NCI-H524 (cell line): ENCODE measurements at places on chromosomes 2 and 18.

- DNase-seq = peak; percentile 66
Measured at GRCh38 chr2:84894758-84895520, 10.5 kb upstream of the TMSB10 start.

DNA sequence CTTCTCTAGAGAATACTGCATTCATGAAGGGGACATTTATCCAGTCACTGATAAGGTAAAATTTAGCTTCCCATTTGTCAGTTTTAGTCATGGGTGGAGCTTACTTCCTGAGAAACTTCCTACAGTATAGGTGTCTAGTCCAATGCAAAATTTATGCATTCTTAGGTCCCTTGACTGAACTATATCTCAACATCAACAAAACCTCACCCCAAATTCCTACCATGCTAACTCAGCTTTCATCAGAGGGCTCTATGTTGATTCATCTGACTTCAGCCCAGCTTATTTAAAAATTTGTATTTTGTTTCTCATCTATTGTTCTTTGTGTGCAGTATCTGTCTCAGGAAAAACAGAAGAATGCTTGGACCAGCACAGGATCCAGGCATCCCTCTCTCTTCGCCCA lies 296.4 kb upstream of the ACVR2A start:
- no peak for DNase-seq

GRCh38 chr18:42707080-42707479 lies 408.4 kb downstream of the RIT2 start:
- DNase-seq = peak; percentile 26

- DNase-seq = peak; percentile 25
Measured at GRCh38 chr2:239399921-239400595, 762 bp downstream of the HDAC4 start.

DNA sequence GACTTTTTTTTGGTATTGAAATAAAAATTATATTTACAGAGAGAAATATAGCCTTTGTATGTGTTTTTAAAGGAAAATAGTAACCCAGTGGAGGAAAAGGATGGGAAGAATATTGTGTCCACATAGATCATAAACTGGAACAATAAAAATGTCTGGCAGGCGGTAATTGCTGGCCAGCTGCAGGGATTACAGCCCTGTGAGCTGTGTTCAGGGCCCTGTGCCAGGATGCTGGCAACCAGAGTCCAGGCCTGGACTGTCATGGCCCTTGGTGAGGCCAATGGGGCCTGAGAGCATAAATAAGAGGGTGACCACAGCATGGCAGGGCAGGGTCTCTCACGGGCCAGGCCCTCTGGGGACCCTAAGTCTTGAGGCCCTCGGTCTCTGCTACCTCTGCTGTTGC lies 171.2 kb downstream of the ACOXL start:
- DNase-seq = no peak

GRCh38 chr2:174247474-174248186 lies 702 bp downstream of the OLA1 start:
- no peak for DNase-seq
